ENCODE measurements at places on chromosomes 16 and 17. TPM values are rescaled to one million over a fixed set of nuclear protein-coding genes. Genes with fewer than 3 reads are reported as not detected.
A peak's percentile ranks its signal among the peaks of the same experiment; 100 is the strongest.

Gene TEKT1
- not detected for total RNA-seq

Gene KRTAP4-3
- 16.4 TPM for total RNA-seq

DNA sequence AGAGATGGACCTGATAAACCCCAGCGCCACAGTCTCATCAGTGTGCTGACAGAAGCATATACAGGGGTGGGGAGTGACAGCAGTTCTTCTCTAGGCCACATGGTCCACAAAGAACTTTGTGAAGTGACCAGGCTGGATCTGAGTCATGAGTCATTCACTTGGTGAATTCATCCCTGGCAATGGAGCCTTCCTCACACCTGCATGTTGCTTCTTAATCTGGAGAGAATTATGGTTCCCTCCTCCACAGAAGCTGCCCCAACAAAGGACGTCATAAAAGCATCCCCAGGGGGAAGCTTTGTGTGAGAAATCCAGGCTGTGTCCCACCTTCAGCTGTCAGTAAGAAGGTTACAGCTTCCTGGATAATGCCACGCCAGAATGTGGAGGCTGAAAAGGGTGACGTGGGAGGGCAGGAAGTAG is 215.6 kb upstream of the MAF start:
- no peak overlapping the region for H3K27ac ChIP-seq
- no peaks in the 10 kb centered on the region for H3K27me3 ChIP-seq
- H3K36me3 ChIP-seq, result no peaks in the 10 kb centered on the region
- peaks cover 6% of the 10 kb centered on the region for H3K4me1 ChIP-seq
- no peak for DNase-seq
- no peak overlapping the region for H3K4me3 ChIP-seq

DNA sequence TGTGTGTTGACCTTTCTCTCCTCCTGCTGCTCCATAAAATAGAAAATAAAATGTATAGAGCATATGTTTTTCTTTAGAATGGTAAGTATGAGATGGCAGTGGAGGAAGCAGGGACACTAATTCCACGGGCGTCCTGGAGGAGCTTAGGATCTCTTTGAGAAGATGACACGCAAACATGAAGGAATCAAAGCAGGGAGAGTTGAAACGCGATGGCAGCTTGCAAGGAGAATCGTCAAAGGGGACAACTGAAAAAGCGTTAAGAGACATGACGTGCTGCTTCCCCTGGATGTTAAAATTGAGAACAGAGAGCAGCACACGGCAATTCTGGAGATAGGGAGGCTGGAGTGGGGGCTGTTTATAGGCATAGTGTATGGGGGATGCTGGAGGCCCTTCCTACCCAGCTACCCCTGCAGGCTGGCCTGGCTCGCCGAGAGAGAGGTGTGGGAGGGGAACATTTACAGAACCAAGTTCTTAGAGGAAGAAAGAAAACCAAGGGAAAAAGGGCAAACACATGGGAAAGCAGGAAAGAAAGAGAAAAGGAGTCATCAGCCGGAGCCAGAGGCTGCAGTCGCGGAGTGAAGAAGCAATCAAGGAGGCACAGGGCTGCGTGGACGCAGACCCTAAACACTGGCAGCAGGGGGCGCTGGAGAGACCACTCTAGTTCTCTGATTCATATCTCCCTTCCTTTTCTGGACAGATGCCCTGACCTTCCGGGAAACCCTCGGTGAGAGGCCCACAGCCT is 55.8 kb downstream of the MYH13 start:
- H3K36me3 ChIP-seq, result no peaks in the 10 kb centered on the region
- H3K4me1 ChIP-seq, result peaks cover 5% of the 10 kb centered on the region
- no peaks in the 10 kb centered on the region for H3K27me3 ChIP-seq
- H3K27ac ChIP-seq, result no peak overlapping the region
- peak; percentile 87 for DNase-seq
- no peak overlapping the region for H3K4me3 ChIP-seq

GRCh38 chr17:78824240-78824639 is 16.4 kb downstream of the USP36 start:
- H3K4me1 ChIP-seq, result peaks cover 13% of the 10 kb centered on the region
- no peaks in the 10 kb centered on the region for H3K27me3 ChIP-seq
- no peak overlapping the region for H3K27ac ChIP-seq
- DNase-seq, result no peak

DNA sequence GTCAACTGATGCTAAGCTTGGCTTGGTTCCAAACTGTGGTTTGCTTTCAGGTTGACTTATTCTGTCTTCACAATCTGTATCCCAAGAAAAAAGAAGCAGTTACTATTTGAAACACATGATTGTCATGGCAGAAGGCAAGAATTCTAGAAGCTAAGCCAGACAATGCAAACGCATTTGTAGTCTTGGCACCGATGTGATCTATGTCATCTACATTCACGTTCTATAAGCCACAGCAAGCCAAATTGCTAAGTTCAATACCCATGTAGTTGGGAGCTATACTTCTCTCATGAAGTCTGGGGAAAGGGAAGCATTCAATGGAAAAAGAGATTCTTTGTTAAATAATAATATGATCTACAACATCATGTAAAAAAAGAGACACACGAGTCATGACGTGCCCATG is 18.3 kb upstream of the KIF2B start:
- H3K4me3 ChIP-seq, result no peak overlapping the region
- no peak for DNase-seq
- H3K36me3 ChIP-seq, result no peaks in the 10 kb centered on the region
